ENCODE measurements at places on chromosomes 3 and 15.

- no peak for DNase-seq
Observed at GRCh38 chr3:108806316-108806715, 16.3 kb upstream of the TRAT1 start.

DNA sequence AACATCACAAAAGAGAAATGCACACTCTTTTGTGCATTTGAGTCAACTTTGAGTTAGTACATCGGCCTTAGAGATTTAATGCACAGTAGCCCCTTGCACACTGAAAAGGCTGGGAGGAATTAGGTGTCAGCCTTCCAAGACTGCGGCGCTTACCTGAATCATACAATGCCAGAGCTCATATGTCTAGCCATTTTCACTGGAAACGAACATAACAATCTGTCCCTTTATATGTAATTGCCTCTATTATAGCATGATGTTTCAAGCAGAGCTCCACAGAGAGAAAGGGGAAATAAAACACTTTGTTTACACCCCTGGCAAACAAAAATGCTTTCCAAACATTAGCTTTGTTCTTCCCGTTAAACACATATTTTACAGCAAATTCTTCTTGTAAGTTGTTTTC, 315.7 kb upstream of the SLCO3A1 start:
- DNase-seq: no peak

DNA sequence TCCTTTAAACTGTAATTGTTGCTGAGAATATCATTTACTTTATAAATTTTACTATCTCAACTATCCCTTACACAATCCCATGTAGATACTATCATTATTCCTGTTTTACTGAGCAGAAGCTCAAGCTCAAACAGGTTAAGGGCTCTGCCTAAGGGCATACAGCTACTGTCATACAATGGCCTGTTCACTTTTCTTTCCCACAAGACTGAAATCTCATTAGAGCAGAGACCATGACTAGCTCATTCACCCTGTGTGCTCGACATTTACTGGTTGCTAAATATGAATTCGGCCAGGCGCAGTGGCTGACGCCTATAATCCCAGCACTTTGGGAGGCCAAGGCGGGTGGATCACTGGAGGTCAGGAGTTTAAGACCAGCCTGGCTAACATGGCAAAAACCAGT, 1.6 kb upstream of the MESP2 start:
- no peak for DNase-seq

- DNase-seq: no peak
Observed at GRCh38 chr15:75736256-75736655, 23.6 kb upstream of the CSPG4 start.

GRCh38 chr15:91122296-91122695, 22.2 kb downstream of the SV2B start:
- DNase-seq: no peak

DNA sequence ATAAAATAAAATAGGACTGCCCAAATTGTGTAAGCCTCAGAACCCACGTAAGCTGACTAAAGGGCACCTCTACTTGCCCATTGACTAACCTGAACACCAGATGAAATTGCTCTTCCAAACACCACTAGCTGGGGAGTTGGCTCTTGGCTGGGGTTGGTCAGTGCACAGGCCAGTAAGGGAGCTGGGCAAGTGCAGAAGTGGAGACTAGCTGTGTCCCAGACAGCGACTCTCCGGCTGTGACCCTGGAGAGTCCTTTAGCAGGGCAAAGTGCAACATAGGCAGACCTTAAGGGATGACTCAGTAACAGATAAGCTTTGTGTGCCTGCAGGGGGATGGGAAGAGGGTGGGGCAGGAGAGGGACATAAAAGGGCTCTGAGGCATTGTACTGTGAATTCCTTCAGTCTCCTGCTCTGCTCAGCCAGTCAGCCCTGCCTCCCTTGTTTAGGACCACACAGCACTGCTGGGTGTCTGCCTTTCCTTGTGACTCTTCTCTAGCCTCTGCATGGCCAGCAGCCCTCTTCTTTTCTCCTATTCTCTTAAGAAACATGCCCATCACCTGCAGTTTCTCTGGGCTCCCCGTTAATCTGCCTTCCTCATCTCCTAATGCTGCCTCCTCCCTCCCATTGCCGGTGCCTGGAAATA, 13.2 kb downstream of the NR1I2 start:
- DNase-seq: no peak

GRCh38 chr3:4409415-4409814, 57.7 kb downstream of the SUMF1 start:
- DNase-seq: peak; percentile 10

DNA sequence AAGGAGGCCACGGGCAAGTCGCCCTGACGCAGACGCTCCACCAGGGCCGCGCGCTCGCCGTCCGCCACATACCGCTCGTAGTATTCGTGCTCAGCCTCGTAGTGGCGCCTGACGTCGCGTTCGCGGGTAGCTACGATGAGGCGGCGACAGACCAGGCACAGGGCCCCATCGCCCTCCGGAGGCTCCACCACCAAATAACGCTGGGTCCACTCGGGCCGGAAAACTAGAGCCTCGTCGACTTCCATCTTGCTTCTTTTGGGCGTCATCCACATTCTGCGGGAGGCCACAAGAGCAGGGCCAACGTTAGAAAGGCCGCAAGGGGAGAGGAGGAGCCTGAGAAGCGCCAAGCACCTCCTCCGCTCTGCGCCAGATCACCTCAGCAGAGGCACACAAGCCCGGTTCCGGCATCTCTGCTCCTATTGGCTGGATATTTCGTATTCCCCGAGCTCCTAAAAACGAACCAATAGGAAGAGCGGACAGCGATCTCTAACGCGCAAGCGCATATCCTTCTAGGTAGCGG, at the start of gene EPM2AIP1:
EPM2AIP1 (minus strand) TSS at position 326 of the 520 bp plus-strand sequence; CDS start at position 272, 54 bp downstream.
- DNase-seq: no peak

DNA sequence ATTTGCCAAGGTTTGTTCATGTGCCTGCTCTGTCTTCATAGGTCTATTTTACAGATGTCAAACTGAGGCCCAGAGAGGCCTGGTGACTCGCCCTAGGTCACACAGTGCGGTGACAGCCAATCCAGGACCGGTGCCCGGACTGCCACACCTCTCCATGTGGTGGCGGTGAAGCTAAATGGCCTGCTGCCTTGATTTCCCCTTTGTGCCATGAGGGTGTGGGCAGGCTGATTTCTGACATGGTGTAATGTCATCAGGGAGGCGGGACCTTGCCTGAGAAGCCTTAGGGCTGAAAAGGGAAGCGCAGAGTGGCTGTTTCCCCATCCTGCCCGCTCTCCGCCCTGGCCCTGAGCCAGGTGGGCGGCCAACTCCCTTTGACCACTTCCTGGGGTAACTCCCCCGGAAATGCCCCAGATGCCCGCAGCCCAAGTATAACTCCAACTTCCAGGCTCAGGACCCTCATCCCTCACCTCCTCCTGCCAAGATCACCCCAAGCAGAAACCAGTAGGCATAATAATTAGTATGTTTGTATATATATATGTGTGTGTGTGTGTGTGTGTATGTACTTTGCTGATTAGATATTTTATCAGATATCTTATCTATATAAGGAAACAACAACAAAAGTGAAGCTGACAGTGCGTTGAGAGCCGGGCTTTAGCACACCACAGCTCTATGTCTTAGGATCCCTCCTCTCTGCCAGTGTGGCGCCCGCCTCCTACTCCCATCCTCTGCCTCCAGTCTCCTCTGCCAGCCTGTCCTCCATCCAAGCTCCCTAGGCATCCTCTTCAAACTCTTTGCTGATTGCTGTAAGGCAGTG, 63.9 kb downstream of the IQSEC1 start:
- DNase-seq: no peak

- no peak for DNase-seq
Observed at GRCh38 chr3:24538891-24539290, 44.2 kb upstream of the THRB start.

GRCh38 chr3:104106276-104106675, 1260.4 kb upstream of the ALCAM start:
- no peak for DNase-seq

DNA sequence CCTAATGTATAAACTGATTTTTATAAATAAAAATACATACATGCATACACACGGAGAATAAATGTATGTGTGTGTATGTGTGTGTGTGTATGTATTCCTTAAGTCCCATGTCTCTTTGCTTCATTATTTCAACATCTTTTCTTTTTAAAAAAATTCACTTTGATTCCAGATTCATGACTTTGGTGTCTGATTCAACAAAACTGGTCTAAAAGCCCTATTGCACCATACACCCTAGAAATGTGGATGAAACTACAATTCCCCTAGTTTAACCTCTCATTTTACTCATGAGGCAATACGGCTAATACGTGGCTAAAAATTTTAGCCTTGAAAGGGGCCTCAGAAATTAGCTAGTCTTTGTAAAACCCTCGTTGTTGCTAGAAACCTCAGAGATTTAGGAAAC, 228.1 kb downstream of the ADAMTS9 start:
- no peak for DNase-seq

DNA sequence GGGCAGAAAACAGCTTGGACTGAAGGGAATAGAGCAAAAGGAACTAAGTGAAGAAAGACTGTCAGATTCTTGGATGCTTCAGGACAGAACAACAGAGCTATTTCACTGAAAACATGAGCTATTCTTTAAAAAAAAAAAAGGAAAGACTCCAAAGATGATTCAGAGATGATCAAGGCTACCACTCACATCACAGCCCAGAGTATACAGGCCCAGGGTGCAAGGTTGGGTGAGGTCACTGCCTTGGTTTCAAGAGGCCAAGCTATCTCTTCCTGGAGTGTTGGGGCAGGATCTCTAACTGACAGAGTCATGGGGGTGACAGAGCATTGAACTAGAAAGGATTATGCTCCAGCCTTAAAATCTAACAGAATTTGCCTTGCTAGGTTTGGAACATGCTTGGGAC, 118.1 kb downstream of the AGBL1 start:
- DNase-seq: no peak

GRCh38 chr15:54424171-54424570, 445.9 kb downstream of the UNC13C start:
- DNase-seq: no peak

GRCh38 chr15:92149465-92149864, 244.2 kb upstream of the ST8SIA2 start:
- DNase-seq: no peak

DNA sequence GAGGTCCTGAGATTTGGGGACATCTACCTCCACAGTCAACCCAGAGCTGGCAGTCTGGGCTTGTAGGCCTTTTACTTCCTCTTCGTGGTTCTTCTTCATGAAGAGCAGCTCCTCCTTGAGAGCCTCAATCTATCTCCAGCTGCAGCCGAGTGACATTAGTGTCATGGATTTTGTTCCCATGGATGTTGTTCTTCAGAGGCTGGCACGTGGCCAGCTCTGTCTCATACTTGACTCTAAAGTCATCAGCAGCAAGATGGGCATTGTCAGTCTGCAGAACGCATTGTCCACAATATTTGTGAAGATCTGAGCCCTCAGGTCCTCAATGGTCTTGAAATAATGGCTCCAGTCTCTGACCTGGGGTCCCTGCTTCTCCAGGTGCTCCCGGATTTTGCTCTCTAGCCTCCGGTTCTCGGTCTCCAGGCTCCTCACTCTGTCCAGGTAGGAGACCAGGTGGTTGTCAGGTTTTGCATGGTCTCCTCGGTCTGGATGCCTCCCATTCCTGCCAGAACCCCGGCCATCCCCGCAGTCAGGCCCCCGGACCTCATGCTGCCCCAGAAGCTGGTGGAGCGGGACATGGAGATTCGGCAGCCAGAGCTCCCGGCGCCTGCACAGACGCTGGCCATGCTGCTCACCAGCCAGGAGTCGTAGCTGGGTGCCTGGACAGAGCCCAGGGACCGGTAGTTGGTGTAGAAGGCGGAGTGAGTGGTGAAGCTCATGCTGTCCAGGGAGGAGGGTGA, 3.4 kb upstream of the CCNL1 start:
- no peak for DNase-seq

GRCh38 chr15:61974118-61974517, 86.1 kb downstream of the VPS13C start:
- DNase-seq: no peak

DNA sequence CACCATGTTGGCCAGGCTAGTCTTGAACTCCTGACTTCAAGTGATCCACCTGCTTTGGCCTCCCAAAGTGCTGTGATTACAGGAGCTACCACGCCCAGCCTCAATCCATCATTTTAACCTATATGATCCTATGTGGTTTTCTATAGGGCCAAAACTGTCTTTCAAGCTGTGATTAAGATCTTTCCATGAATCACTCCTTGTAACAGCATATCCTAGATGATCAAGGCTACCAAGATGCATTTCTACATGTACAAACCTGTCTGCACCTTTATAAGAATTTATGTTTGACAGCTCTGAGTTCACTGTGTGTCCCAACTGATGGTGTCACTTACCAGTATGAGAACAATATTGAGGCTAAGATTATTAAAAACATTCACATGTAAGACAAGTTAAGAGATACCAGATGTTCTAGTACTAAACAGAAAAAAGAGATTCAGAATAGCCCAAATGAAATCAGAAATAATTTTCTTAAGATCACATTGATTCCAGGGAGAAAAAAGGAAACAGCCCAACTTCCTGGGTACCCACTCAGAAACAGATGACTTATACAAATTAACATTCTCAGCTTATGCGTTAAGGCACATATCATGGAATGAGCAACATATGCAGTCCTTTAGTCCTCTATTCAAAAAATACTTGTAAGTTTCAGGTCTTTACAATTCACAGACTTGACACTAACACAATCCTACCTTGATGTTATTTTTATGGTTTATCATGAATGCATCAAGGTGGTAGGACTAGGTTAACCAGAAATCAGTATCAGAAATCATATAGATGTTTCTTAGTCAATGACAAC, 24.8 kb upstream of the PPIB start:
- DNase-seq: no peak

DNA sequence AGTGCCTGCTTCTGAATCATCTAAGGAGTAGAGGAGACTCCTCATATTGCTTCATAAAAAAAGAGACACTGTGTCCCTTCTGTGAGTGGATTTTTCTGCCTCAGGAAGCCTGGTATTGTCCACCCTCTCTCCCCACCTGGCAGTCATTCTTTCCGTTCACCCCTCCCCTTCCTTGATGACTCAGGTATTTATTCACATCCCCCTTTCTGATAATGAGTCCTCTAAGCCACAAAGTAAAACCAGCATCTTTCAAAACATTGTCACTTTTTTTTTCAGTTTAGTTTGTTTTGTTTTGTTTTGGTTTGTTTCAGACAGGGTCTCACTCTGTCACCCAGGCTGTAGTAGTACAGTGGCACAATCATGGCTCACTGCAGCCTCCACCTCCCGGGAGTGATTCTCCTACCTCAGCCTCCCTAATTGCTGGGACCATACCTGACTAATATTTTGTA, 65.2 kb upstream of the UBE2E1 start:
- no peak for DNase-seq

GRCh38 chr3:27596334-27596841, 112.2 kb upstream of the SLC4A7 start:
- no peak for DNase-seq

GRCh38 chr3:20480786-20481365, 294.9 kb upstream of the SGO1 start:
- DNase-seq: no peak

GRCh38 chr3:165502707-165503106, 306.5 kb upstream of the SLITRK3 start:
- no peak for DNase-seq
